ENCODE measurements at places on chromosomes 1 and 21.

GRCh38 chr1:39788758-39789570 lies at the start of gene BMP8B:
Gene BMP8B (minus strand): TSS chr1:39788865. CDS start chr1:39788485, 380 bp downstream.
- no peak for DNase-seq

DNA sequence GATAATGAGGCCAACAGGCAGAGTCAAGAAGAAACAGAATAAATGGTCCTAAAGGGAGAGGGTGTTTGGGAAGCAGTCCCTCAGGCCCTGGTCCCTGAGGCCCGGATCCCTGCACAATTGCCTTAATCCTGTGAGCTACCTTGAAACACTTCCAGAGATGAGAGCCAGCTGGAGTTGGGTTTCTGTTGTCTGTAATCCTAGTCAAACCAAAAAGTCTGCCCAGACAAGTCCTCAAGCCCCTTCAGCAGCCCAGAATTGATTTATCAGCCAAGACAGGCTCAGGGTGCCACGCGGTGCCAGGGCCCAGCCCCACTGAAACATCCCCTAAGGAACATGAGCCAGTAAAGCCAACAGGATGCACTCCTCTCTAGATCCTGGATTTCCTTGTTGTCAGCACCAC lies 16.4 kb upstream of the CLSTN1 start:
- no peak for DNase-seq

- no peak for DNase-seq
Observed at GRCh38 chr1:42921769-42922168, 36.9 kb downstream of the SLC2A1 start.

GRCh38 chr1:218658269-218658668 lies 313.1 kb downstream of the TGFB2 start:
- no peak for DNase-seq

DNA sequence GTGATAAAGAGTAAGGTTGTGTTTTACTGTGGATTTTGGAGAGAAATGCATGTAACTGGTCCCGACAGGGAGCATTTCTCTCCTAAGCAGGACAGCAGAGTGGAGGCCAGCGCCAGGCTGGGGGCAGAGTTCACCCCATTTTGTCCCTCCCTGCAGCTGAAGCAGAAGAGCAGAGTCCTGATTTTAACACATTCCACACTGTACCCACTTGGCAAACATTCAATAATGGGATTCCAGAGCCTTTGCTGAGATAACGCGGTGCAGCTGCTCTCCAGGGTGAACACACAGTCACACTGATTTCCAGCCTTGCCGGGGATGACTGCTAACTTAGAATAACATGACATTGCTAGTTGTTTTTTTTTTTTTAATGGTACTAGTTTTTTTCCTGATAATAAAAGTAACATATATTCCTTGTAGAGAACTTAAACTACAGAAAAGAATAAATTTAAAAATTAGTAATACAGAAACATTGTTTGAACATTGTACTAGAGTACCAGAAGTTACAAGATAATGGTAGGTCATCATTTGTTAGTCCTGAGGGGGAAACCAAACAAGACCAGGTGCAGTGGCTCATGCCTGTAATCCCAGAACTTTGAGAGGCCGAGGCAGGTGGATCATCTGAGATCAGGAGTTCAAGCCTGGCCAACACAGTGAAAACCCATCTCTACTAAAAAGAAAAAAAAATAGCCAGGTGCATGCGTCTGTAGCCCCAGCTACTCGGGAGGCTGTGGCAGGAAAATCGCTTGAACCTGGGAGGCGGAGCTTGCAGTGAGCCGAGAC lies 77.2 kb downstream of the SCCPDH start:
- no peak for DNase-seq

- no peak for DNase-seq
Observed at GRCh38 chr1:25987951-25988350, 9.9 kb downstream of the PAFAH2 start.

DNA sequence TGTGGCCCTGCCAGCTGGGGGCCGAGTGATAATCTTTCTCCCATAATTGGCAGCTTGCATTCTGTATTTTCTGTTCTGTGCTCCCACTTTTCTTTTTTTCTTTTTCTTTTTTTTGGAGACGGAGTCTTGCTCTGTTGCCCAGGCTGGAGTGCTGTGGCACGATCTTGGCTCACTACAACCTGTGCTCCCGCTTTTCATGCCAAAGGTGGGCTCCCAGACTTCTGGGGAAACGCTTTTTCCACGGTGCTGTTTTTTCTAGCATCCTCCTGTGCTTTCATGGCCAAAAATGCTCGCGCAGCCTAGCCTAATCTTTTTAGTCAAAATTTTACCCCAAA lies 585 bp upstream of the AHCTF1 start:
- DNase-seq: no peak

GRCh38 chr1:210301615-210302000 lies 27.1 kb upstream of the HHAT start:
- no peak for DNase-seq

DNA sequence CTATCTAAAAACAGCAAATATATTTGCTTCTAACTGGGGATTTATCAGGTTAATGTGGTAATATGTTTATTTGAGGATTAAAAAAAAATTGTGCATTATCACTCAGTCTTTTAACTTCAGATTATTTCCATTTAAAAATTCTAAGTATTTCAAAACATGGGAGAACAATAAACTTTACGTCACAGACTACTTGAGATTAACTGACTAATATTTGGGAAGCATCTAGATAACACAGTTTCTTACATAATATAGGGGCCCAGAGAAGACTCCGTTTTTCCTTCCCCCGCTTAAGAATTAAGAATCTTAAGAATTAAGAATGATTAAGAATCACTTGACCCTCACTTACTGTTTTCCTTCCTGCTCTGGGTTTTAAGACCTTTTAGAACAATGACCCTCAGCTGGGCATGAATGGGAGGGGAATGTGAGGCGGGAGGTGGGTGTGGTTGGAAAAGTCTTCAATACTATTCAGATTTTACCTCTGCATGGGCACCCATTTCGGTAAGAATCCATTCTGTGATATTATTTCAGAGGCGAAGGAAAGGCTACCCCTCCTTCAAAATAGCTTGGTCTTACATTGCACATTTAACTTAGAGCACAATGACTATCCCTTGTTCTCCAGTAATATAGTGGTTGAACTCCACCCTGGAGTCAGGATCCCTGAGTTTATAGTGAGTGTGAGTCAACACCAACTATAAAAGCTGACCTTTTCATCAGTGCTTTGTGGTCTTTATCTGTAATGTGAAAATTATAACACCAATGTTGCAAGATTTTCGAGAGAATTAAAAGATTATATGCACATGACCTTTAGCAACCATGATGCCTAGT lies 821.3 kb downstream of the USP25 start:
- no peak for DNase-seq

- DNase-seq: no peak
Observed at GRCh38 chr21:20971296-20971921, 26.8 kb upstream of the NCAM2 start.

GRCh38 chr1:90721210-90722194 lies 4.4 kb upstream of the BARHL2 start:
- DNase-seq: no peak

- no peak for DNase-seq
Observed at GRCh38 chr1:19066248-19066873, 109.9 kb upstream of the IFFO2 start.

DNA sequence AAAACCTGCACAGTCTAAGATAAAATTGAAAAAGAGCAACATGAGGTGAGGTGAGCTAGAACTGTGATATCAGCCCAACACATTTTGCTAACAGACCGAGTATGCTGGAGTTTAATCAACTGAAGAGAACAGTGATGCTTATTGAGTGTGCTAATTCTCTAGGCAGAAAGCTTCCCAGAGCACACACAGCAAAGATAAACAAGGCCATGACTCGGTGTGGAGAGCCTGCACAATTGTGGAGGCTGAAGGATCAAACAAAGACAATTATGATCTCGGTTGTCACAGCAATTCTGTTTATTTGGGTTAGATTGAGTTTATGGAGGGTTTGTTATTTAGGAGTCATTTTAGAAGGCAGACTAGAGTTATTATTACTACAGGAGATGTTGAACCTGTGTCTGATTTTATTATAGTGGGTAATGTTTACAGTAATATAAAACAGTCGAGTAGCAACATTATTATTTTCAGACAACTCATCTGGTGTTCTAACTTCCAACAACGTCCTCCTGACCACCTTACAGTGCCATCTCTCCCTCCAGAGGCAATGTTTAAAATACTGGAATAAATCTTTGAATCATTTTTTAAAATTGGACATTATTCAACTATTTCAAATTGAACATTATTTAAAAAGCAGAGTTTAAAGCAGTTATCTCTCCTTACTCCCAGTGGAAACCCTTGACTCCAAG lies 40.2 kb downstream of the DPT start:
- no peak for DNase-seq

DNA sequence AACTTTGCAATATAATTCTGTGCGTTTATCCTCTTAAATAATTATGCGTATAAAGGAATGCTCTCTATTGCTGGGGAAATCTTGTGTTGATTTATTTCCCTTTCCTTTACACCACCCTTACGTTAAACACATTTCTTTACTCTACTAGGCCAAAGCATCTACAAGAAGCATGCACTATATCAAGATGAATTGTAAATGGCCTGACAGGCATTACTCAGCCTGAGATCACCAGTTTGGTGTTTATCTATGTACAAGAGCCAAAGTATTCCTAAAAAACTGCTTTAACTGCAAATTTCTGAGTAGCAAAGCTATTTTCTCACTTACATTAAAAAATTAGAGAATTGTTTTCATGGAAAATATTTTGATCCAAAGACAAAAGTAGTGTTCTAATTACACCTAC lies 114.8 kb downstream of the TYW3 start:
- no peak for DNase-seq

GRCh38 chr21:39180429-39181019 lies 2.7 kb downstream of the PSMG1 start:
- DNase-seq: no peak

DNA sequence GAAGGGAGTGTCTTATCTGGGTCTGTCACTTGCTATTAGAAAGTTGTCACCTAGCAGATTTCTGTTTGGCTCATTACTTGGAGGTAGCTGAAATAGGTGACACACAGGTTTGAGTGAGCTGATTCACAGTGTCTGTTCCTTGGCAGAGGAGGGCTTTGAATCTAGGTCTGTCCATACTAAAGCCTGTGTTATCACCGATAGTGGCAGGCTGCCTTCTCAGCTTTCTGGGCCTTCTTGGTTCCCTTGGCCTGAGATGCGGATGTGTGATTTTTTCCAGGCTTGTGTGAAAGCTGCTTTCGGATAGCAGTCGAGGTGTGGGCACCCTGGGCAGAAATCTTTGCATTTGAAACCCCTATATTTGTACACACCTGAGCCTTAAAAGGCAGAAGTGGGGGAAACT lies 73.9 kb downstream of the ACTL8 start:
- no peak for DNase-seq

GRCh38 chr1:17369466-17369865 lies 2.5 kb upstream of the PADI6 start:
- no peak for DNase-seq

DNA sequence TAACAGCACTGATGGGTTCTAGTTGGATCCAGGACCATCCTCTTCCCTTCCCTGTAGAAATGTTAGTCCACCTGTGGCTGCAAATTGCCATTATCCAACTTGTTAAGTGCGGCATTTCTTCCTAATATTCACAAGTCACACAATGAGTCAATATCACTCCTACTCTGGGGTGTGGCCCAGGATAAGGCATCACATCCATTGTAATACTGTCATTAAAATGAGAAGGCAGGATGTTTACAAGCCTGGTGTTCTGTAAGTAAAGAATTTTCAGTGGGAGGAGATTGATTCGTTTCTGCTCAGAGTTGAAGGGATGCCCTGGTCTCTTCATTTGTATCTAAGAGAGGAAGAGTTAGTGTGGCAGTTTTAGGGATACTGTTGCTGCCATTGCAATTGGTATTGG lies 18.1 kb upstream of the ARHGAP29 start:
- no peak for DNase-seq

GRCh38 chr1:51344276-51344601 lies 13.9 kb upstream of the TTC39A start:
- no peak for DNase-seq

- no peak for DNase-seq
Observed at GRCh38 chr21:16420031-16420724, 690.4 kb downstream of the USP25 start.

GRCh38 chr1:214377485-214377884 lies 96.5 kb downstream of the SMYD2 start:
- DNase-seq: no peak

DNA sequence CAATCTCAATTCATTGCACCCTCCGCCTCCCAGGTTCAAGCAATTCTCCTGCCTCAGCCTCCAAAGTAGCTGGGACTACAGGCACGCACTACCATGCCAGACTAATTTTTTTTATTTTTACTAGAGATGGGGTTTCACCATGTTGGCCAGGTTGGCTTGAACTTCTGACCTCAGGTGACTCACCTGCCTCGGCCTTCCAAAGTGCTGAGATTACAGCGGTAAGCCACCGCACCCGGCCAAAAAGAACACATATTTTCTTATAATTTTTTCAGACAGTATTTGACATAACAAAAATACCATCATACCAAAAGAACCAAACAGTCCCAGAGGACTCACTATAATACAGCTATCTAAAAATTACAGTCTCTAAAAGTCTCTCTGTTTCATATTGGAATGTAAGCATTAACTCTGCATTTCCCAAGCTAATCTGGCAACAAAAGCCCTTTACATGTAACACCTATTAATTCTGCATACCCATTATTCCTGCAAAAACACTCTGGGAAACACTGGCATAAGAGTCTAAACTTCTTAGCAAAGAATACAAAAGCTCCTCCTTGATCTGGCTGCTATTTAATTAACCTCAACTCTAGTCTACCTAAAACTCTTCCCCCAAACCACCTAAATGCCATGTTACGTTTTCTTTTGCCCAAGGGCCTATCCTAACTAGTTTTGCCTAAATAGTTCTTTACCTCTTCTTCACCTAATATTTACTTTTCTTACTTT lies 26.9 kb downstream of the WDR26 start:
- DNase-seq: no peak

- no peak for DNase-seq
Observed at GRCh38 chr1:229383961-229384360, 41.1 kb upstream of the CCSAP start.

DNA sequence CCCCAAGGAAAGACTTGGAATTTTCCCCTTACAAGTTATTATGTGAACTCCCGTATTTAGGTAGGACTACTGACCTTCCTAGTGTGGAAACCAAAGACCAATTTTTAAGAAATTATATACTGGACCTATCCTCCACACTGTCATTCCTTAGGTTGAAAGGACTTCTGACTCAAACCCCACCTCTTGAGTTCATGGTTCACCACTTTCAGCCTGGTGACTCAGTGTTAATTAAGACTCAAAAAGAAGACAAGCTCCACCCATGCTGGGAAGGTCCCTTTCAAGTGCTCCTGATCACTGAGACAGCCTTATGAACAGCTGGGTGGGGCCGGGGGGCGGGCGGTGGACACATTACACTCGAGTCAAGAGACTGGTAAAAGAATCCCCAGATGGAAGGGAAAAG lies 113.2 kb downstream of the LRRC53 start:
- DNase-seq: no peak

Measured in cortex of kidney (tissue), 1 donor.